ENCODE measurements at places on chromosomes 4 and X.

- DNase-seq: no peak
Measured at GRCh38 chr4:169050284-169050683, 40.2 kb upstream of the CBR4 start.

DNA sequence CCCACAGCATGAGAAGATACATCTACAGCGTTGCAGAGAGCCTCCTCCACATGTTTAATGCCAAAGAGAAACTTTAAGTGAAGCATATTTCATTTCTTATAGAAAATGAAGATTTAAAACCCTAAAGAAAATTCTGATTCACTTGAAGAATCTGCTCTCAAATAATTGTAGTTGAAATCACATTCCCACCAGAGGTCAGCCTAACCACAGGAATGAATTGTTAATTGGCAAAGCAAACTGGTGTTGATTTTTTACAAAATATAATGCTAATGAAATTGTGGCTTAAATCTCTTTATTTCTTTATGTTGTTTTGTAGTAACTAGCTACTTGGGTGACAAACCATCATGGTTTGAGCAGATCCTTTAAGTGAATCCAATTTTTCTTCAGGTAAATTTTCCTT, 31.1 kb upstream of the WDR17 start:
- DNase-seq: peak; percentile 5

- DNase-seq: no peak
Measured at GRCh38 chr4:57148177-57148576, 38.0 kb upstream of the IGFBP7 start.

DNA sequence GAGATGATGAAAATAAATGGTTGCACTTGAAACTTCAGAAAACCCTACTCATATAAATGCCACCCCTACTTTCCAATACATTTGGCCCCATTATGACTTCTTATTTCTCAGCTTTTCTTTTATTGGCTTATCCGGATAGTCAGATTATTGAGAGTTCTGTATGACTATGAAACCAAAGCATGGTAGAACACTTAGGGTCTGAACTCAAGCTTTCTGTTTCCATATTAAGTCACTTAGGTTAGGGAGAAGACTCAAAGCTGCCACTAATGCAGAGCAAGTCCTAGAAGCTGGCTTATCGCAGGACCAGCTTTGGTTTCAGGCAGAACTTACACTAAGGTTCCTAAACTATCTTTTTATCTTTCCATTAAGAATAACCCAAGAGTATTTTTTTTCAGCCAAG, 229.9 kb upstream of the CPEB2 start:
- no peak for DNase-seq

DNA sequence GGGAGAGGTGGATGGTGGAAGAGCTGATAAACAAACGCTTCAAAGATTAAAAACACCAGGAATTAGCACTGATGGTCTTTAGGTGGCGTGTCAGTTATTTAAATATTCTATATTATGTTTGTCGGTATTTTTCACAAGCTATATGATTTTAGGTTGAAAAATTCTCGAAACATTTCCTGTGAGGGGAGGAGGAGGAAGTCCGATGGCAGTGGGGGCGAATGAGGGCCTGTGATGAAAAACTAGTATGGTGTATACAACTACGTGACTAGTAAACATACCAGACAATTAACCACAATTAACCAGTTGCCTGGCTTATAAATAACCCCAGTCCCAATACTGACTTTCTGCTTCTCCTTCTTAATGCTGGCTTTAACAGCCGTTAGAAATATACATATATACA, 595 bp upstream of the NAP1L2 start:
- DNase-seq: no peak

GRCh38 chrX:133880032-133880443, 105.4 kb downstream of the GPC3 start:
- peak; percentile 3 for DNase-seq

DNA sequence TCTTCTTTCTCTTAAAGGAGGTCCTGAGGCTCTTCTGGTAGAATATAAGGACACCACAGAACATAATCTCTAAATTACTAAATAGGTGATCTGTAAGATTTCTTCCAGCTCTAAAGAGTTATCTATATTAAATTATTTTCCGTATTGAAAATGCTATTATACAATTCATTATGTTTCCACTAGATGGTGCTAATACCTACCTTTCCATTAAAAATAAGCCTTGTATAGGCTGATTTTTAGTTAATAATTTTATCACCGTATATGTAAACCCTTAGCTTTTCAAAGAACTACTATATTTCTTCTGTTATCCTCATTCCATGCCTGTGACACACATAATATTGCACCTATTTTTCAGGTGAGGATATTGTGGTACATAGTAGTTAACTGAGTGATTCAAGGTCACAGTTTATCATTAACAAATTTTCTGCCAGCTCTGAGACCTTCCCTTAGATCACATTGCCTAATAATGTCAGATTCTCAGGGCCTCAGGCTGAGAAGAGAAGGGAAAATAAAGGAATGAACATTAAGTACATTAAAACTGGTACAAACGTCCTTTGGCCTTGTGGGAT, 138.8 kb downstream of the TEX11 start:
- DNase-seq: no peak

DNA sequence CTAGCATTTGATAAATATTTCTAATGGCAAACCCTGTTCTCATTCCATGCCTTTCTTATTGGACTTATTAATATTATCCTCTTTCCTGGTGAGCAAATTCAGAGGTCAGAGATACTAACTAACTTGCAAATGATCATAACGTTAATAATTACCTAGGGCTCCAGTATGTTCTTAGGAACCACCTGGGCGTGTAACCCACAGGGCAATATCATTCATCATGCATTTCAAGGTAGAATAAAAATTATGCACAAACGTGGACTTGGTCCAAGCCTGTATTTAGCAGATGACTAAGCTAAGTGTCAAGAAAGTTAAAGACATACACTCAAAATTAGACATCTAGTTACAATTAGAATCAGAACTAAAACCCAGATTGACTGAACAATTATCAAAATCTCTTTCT, 850.1 kb downstream of the TRIML1 start:
- DNase-seq: no peak

GRCh38 chrX:1903236-1903935, 288.5 kb downstream of the ASMT start:
- DNase-seq: no peak

DNA sequence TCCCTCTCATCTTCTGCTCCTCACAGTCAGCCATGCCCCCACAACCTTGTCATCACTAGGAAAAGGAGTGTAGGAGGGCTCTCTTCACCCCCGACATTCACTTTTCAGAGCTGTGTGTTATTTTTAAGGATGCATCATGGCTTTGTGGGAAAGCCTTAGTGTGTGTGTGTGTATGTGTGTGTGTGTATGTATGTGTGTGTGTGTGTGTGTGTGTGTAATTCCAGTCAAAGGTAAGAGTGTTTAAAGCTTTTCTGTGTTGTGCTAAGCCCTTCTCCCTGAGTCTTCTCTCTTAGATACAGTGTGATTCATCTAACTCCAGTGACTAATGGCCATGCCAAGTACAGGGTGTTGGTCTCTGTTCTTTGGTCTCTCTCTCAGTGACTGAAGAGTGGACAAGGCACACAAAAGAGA, 76.6 kb downstream of the CHIC2 start:
- no peak for DNase-seq

DNA sequence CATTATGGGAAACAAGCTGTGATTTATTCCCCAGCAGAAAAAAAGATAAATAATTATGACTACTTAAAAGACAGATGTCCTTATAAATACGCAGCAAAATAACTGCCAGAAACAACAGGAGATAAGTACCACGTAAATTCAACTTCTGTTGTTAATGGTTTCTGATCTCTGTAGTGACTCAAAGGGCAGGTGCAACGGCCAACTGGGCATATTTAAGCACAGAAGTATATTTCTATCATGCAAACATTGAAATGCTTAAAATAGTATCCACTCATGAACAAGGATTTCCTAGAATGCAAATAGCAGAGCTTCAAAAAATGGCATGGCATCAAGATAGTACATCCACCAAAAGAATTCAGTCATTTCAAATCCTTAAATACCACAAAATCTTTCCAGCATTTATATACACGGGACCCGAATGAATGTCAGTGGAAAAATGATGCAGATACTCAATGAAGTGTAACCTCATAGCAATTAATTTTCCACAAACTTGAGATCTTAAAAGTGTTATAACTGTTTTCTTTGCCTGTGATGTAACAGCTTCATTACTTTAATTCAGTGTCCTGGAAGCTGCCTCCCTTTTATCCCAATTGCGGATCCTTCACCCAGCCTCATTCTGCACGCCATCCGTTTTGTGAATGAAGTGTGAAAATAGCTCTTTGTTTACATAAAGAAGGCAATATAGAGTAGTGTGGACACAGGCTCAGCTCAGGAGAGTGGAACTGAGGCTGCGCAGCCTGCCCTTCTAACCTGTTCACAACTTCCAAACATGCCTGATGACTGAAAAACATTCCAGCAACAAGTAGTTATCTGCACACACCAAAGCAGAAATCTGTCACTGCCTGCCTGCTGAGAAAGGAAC, 10.2 kb downstream of the PDGFC start:
- DNase-seq: no peak

DNA sequence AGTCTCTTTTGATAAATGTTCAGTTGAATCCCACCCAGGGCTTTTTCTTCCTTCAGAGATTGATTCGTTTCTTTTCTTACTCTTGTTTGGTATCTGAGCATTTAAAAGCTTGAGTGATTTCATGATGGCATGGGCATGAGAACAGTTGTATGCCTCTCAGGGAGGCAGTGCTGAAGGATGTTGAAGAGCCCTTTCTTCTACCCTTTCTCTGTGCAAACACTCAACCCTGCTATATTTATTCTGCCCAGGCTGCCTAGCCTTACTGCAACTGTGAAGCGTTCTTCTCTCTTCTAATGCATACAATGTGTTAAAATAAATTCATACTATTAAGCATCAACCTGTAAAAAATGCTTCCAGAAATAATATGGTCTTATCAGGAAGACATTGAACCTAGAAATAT, 367.6 kb upstream of the LCORL start:
- DNase-seq: no peak

DNA sequence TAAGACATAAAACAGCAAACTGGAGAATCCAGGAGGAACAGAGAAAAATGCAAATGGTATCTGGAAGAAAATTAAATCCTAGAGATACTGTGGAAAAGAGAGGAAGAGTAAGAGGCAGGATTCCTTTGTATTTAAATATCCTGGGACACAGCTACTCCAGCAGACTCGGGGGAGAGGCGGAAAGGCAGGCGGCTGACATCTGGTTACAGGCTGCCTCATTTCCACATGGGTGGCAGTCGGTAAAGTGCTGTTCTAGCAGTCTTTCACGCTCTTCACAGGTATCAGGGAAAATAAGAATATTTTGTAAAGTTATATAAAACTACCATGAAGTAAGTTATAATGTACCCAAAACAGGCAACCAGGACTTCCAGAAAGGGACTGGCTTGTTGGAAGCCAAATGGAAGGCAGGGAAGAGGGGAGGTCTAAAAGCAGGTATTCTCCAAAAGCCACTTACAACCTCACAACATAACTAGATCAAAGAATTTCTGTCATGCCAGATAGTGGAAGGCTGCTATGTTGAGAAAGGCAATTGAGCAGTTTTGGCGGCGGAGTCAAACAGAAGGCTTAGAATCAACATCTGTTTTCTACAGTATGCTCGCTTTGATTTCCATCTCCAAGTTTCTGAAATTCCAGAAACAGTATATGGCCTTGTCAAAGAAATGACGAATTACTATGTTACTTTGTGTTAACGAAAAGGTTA, 1.3 kb upstream of the TIGD2 start:
- peak; percentile 5 for DNase-seq

GRCh38 chrX:45862801-45863200, 662.1 kb upstream of the DIPK2B start:
- no peak for DNase-seq

GRCh38 chrX:11210415-11210801, 82.8 kb upstream of the AMELX start:
- DNase-seq: no peak

- peak; percentile 71 for DNase-seq
Measured at GRCh38 chrX:129637217-129638109, 17.3 kb downstream of the APLN start.

GRCh38 chr4:140004922-140005627, 148.9 kb downstream of the MAML3 start:
- DNase-seq: no peak

GRCh38 chr4:152680988-152681603, 1.3 kb upstream of the TMEM154 start:
- DNase-seq: no peak
